Effector memory CD4-positive, alpha-beta T cell (primary cell): ENCODE measurements at places on chromosomes 3 and 15.

GRCh38 chr3:66633402-66634381, 132.9 kb upstream of the LRIG1 start:
- DNase-seq = no peak

- no peak for DNase-seq
Observed at GRCh38 chr15:60394689-60395097, 3.1 kb downstream of the ANXA2 start.

- DNase-seq = no peak
Observed at GRCh38 chr3:176873261-176873660, 324.0 kb downstream of the TBL1XR1 start.

DNA sequence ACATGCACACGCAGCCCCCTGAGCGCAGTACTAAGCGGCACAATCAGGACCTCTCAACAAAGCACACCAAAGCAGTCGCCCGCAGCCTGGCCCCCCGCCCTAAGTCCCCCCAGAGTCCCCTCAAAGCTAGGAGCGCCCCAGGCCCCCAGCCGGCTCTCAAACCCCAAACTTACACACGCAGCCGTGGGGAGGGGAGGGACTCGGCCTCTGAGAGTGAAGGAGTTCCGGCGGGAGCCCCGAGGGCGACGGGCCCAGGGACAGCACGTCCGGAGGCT, 5.5 kb downstream of the GATA2 start:
- DNase-seq = no peak

DNA sequence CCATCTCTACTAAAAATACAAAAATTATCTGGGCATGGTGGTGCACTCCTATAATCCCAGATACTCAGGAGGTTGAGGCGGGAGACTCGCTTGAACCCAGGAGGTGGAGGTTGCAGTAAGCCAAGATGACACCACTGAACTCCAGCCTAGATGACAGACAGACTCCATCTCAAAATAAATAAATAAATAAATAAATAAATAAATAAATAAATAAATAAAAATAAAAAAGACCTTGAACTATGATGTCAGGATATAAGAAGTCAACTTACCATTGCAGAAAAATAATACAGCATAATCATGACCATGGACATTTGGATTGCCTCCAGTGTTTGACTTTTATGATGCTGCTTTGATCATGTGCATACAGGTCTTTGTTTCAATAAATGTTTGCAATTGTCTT, 484.3 kb upstream of the ROBO1 start:
- no peak for DNase-seq

- no peak for DNase-seq
Observed at GRCh38 chr15:57281321-57281720, 95.0 kb upstream of the CGNL1 start.

DNA sequence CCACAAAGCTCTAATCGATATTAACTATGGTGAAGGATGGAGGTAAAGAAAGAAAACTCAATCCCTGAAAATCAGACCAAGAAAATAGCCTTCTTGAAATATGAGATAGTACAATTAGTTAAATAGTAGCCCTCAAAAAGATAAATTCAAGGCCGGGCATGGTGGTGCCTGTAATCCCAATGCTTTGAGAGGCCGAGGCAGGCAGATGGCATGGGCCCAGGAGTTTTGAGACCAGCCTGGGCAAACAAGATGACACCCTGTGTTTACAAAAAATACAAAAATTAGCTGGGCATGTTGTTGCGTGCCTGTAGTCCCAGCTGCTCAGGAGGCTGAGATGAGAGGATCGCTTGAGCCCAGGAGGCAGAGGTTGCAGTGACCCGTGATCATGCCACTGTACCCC, 31.6 kb upstream of the CEP152 start:
- DNase-seq = no peak

GRCh38 chr3:171700157-171700556, 110.1 kb downstream of the PLD1 start:
- no peak for DNase-seq

- DNase-seq = no peak
Observed at GRCh38 chr3:66453651-66454463, 47.0 kb downstream of the LRIG1 start.

- no peak for DNase-seq
Observed at GRCh38 chr3:52801839-52802238, 7.2 kb downstream of the ITIH3 start.

DNA sequence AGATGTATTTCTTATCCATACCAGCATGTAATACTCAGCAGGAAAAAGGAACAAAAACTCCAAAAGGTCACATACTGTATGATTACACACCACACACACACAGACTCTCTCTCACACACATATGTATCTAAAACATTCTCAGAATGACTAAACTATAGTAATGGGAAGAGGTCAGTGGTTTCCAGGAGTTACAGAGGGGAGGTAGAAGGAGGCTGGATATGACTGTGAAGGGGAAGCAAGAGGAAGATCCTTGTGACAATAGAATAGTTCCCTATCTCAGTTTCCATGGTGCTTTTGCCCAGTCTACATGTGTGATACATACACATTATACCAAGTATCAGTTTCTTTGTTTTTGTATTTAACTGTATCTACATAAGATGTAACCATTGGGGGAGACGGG, 190.1 kb downstream of the IL5RA start:
- no peak for DNase-seq

DNA sequence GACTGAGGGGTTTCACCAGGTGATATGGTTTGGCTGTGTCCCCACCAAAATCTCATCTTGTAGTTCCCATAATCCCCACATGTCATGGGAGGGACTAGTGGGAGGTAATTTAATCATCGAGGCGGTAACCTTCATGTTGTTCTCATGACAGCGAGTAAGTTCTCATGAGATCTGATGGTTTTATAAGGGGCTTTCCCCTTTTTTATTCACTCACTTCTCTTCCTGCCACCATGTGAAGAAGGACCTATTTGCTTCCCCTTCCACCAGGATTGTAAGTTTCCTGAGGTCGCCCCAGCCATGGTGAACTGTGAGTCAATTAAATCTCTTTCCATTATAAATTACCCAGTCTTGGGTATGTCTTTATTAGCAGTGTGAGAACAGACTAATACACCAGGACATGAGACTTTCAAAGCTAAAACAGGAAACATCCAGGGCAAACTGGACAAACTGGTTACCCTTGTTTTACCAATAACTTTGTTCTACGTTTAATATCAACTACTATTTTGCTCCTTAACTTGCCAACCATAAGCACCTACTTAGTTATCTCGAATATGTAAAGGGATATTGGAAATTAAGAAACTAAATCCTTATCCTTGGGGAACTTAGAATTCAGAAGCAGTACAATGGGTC, 98.2 kb downstream of the MYH15 start:
- no peak for DNase-seq

- no peak for DNase-seq
Observed at GRCh38 chr3:159886050-159886449, 102.6 kb upstream of the IL12A start.

GRCh38 chr15:90869601-90870353, 1.4 kb downstream of the FURIN start:
- DNase-seq = peak; percentile 39

DNA sequence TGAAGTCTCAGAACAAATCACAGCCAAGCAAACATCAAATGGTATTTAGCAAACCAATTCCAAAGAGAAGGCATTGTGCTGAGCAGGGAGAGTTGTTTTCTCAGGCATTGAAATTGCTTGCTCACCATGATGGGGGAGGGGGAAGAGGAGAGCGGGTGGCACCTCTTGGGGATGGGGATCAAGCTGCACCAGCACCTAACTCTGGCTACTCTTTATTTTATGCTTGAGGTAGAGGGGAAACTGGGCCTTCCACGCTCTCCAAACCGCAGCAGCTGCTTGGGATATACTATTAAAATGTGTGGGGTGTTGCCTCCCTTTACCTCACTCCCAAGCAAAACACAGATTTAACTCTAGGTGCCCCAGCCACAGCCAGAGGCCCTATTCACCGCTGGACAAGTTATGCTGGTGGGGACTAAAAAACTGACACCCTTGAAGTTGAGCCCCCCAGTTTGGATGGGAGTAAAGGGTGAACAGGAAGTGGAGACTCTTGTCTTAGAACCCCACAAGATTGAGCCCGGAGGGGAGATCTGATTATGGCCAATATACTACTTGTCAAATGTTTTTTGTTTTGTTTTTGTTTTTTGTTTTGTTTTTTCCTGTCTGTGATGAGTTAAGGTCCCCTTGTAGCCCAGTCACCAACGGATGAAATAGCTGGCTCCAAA, 5.0 kb upstream of the FOXB1 start:
- DNase-seq = no peak

DNA sequence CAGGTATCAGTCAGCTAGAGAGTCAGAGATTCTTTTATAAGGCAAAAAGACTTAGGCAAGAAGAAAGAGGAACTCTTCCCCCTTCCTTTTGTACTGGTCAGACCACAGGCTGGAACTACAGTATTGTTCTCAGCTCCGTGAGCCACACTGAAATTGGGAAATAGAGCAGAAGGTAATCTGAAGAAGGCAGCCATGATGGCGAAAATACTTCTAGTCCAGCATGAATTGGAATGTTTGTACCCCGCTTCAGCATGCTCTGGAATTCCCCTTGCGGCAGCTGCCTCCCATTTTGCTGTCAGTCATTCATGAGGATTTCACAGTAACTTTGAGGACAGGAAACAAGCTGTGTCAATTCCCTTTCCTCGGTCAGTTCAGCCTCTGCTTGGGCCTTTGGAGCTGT, 96.2 kb downstream of the CORO2B start:
- DNase-seq = no peak

DNA sequence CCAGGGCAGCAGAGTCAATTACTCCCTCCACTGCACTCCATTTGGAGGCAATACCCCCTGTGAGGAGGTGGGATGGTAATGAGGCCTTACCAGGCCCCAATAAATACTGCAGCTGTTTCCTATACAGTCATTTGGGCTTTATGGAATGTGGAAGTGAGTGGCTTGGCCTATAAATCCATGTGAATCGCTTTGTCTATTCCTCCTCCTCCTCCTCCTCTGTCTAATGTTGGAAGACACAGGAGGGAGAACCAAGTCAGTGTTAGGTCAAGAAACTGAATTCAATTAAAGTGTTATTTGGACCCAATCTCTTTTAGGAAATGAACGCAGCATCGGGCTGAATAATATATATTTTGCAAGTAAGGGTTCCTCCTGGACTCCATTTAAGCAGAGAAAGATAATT, 17.3 kb upstream of the SRGAP3 start:
- no peak for DNase-seq

DNA sequence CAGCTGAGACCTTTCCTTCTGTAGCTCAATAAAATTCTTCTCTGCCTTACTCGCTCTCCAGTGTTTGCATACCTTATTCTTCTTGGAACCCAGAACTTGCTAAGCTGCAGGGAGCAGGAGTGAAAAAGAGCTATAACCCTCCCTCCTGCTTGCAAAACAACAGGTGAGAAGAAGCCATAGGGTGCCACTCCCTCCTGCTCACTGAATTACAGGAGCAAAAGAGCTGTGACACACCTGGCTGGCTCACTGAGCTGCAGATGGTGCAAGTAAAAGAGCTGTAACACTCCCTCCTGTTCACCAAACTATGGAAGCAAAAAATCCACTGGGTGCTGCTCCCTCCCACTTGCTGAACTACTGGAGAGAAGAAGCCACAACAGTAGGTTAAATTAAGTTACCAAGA, 44.2 kb upstream of the C2CD4B start:
- no peak for DNase-seq

DNA sequence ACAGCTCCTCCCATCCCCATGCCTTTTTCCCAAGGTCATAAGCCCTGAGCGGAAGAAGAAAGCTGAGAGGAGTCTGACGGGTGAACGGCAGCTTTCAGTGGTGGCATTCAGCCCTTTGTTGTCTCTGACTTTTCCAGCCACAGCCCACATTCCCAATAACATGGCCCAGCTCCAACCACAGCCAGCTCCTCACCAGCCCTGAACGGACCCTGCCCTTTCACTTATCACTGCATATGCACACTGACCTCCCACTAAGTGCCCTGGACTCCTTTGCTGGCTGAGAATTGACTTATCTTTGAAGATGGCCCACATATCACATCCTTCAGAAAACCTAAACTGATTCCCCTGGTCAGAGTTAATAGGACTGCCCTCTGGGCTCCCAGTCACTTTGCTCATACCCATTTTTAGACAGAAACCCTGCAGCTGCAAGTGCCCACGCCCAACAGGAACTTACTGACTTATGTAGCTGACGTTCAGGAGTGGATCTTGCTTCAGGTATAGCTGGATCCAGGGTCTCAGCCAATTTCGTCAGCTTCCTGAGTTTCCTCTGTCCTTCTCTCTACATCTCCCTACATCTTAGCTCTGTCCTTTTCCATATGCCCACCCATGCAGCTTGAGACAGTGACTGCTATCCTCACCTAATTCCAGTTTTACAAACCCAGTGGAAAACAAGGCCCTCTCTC, 348.5 kb upstream of the PROK2 start:
- no peak for DNase-seq

- no peak for DNase-seq
Observed at GRCh38 chr3:186102687-186103086, 6.2 kb downstream of the ETV5 start.
